ENCODE measurements at places on chromosomes 2 and 18.

- DNase-seq = no peak
These were observed 15.3 kb downstream of the CYTIP start for GRCh38 chr2:157428500-157429175.

DNA sequence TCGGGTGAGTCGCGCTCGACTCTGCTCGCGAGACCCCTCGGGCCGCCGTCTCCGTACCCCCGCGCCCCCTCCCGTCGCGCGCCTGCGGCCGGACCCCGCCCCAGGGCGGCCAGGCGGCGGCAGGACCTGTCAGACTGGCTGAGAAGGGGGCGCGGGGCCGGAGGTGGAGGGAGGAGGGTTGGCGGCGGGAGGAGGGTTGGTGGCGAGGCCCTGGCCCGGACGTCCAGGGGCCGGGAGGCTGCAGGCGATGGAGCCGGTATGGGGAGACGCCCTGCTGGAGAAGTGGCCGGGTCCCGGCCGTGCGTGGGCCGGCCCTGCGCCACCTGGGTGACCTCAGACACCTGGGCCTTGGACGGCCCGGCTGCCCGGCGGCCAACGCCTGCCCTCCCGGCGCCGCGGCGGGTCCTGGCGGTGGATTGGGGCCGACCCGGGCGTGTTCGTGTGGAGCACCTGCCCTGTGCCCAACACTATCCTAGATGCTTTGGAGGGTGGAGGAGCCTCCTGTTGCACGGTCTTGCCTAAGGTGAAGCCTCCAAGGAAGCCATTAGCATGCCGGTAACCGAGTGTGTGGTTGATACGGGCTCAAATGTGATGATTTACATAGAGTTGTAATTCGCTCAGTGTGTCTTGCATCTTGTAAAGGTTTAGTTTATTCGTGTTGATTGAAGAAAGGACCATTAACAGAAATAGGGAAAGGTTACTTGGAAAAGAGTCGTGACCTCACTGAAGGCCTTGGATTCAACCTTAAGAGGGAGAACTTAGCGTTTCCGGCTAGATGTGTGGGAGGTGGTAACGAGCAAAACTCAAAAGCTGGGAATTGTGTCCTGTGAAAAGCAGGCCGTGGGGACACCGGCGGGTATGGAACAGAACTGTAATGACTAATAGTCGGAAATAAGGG, 550 bp downstream of the MYL12B start:
- DNase-seq = no peak

- no peak for DNase-seq
These were observed 27.3 kb upstream of the COPS8 start for GRCh38 chr2:237058423-237058822.

GRCh38 chr2:143802871-143803650, 673.8 kb downstream of the ARHGAP15 start:
- DNase-seq = no peak

- no peak for DNase-seq
These were observed 76.1 kb downstream of the NDUFA10 start for GRCh38 chr2:239949075-239949474.

DNA sequence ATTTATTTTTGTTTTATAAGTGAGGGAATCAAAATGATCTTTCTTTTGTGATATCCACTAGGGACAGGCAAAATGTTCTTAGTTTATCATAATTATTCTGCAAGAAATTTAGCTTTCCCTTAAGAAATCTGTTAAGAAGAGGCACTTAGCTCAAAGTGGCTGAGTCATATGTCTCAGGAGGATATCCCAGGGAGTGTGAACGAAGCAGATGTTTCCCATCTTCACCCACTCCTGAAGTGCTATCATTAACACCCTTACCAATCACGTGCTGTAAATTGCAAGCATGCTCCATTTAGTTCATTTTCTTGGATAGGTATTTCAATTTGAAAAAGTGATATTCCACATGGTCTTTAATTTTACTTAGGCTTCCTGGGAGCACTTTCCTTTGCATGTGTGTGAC, 774.3 kb upstream of the TMEFF2 start:
- no peak for DNase-seq

DNA sequence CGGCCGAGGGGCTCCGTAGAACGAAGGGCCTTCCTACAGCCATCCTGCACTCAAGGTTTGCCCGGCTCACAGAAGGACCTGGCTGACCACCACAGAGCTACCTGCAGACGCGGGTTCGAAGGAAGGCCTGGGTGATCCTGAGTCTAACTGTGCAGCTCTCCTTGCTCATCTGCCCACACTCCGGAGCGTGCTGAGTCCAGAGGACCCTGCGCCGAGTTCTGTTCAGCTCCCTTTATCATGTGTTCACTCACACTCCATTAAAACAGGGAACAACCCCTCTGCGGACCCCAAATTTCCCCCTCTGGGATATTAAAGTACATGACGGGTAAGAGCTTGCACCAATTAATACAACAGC, 138.3 kb downstream of the PXDN start:
- no peak for DNase-seq

DNA sequence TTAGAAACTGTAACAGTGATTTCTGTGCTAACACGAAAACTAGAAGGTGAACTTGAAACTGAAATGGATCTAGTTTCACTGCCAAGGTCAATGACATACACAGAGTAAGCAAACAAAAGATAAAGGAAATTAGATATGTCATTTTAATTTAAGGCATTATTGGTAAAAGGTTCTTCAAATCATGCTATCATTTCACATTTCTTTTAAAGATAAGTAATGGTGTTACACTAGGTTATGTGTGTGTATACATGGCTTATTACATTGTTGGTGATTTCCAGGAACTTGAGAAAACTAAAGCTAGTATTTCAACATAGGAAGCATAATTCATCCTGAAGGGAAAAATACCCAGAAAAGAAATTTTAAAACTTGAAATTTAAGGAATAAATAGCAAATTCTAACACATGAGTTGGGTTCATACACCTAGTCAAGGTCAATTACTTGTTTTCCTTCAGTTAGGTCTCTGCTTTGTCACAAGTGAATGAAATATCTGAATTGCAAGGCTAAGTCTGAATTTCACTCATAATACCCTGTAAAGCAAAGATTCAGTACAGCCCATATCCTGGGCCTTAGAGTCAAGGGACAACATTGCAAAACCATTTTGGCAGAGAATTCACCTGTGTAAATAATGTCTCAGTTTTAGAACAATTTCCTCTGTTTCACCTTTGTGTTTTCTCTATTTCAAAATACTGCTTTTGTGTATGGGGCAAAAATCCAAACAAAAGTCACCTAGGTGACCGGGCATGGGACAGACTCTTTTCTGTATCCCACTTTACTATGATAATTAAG, 141.6 kb downstream of the SRBD1 start:
- DNase-seq = peak; percentile 89

DNA sequence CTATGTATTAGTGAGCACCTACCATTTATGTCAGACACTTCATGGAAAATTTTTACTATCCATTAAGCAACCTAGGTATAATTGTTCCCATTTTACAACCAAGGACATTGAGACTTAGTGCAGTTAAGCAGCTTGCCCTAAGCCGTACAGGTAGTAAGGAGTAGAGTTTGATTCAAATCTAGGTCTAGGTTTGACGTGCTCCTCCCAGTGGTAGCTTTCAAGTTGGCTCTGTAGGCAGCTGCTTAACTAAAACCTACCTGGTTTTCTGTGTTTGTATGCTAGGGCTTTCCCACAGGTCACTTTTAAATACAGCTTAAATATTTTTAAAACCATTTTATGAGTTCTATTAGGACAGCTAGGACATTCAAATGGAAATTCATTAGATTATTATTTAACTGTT, 69.7 kb downstream of the NUP35 start:
- DNase-seq = no peak

- DNase-seq = no peak
These were observed 40.1 kb downstream of the AOX1 start for GRCh38 chr2:200625958-200626363.

- peak; percentile 55 for DNase-seq
These were observed 68.9 kb upstream of the ZSWIM2 start for GRCh38 chr2:186917866-186918265.

DNA sequence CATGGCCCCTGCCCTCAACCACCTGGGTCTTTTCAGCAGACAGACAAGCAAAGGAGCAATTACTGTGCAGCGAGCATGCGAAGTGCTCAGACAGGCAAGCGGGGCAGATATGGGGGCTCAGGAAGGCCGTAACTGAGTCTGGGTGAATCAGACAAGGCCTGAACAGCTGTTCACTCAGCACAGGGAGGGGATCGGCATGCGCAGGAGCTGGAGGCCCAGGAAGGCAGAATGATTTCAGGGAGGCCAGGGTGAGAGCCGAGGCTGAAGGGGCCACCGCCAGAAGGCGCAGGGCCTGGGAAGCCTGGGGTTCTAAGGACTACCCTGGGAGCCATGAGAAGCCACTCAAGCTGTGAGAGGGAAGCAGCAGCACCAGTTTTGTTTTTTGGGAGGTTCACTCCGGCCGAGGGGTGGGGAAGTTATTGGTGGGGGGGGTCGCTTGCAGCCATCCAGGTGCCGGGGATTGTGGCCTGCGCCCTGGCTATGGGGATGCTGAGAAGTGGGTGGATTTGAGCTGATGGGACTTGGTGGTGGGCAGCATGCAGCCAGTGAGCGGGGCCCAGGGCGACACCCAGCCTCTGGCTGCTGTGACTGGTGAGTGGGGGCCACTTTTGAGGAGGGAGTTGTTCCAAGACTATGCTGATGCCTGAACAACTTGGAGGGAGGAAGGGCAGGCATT, 132.2 kb downstream of the TSN start:
- no peak for DNase-seq

- no peak for DNase-seq
These were observed 1.5 kb downstream of the ATP6V1B1 start for GRCh38 chr2:70936979-70937811.

GRCh38 chr2:98685930-98686887, 44.7 kb downstream of the MGAT4A start:
- DNase-seq = no peak

GRCh38 chr2:168705534-168706470, 96.6 kb upstream of the NOSTRIN start:
- peak; percentile 32 for DNase-seq

- no peak for DNase-seq
These were observed 20.9 kb upstream of the CFAP36 start for GRCh38 chr2:55498582-55498981.

- no peak for DNase-seq
These were observed 78.0 kb upstream of the NFATC1 start for GRCh38 chr18:79317703-79318102.

DNA sequence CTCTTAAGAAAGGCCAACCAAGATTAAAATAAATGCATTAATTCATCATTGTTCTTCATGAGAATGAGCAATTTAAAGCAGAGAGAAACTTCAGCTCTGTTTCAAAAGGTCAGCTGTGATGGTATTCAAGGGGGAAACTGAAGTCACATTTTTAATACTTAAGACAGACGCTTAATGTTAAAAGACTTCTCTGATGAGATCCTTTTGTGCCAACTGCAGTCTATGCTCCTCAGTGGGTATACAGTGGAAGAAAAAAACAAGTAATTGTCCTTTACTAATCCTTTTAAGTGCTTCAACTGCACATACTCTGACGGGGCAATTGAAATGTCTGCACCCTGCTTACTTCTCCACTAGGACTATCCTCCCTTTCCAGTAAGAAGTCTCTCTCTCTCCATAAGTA, 309.7 kb downstream of the GULP1 start:
- no peak for DNase-seq

Measured in bronchial epithelial cell (primary cell).